Stimulated activated CD8-positive, alpha-beta memory T cell treated with anti-CD3 and anti-CD28 coated beads, Interleukin-15, amount 100 ng/mL, for 48 hours (primary cell): ENCODE measurements at places on chromosomes 4 and X.

- no peak for DNase-seq
Measured at GRCh38 chrX:110146521-110146920, 143.6 kb downstream of the TMEM164 start.

DNA sequence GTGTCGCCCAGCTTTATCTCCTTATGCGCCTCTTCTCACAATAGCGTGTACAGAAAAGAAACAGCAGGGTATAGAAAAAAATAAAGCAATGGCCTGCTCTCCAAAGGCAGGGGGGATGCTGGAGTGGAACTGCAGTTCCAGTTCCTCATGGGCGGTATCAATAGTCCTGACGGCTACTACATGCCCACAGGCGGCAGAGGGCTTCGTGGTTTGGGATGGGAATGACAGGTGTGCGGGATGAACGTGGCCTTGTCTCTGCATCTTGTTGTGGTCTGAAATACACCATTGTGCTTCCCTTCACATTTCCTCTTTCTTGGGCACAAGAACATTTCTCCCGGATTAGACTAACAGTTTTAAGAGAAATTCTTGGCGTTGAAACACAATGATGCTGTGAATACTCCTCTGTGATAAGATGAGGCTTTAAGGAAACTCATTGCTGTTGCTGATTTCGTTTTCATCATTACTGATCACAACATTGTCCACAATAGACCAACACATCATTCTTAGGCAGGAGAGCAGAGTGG, 124.1 kb upstream of the IGFBP7 start:
- DNase-seq = no peak

GRCh38 chr4:138935-139334, 14.6 kb downstream of the ZNF718 start:
- DNase-seq = no peak

GRCh38 chr4:40305328-40306170, 29.6 kb upstream of the CHRNA9 start:
- peak; percentile 63 for DNase-seq

- DNase-seq = no peak
Measured at GRCh38 chr4:152459326-152459725, 76.6 kb downstream of the FBXW7 start.

GRCh38 chrX:39324233-39324930, 523.1 kb downstream of the MID1IP1 start:
- no peak for DNase-seq

- DNase-seq = no peak
Measured at GRCh38 chrX:133090236-133090809, 6.6 kb downstream of the USP26 start.

GRCh38 chrX:40644176-40644575, 3.2 kb downstream of the CXorf38 start:
- no peak for DNase-seq

DNA sequence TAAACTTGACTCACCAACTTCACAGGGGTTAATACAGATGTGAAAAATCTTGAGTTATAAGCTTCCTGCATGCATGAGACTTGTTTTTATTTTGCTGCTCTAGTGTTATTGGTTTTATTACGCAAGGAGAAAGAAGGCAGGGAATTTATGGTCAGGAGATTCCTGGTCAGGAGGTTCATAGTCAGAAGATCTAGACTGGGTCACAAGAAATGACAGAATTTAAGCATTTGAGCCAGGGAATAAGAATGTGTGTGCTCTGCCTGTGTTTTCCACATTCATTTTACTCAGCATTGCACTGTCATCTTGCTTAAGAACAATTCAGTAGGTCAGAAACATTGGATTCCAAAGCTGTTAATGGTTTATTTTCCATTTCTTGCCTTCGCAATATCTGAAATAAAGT, 2522.1 kb downstream of the ARAP2 start:
- no peak for DNase-seq

- DNase-seq = no peak
Measured at GRCh38 chrX:54633641-54634040, 103.6 kb downstream of the GNL3L start.

DNA sequence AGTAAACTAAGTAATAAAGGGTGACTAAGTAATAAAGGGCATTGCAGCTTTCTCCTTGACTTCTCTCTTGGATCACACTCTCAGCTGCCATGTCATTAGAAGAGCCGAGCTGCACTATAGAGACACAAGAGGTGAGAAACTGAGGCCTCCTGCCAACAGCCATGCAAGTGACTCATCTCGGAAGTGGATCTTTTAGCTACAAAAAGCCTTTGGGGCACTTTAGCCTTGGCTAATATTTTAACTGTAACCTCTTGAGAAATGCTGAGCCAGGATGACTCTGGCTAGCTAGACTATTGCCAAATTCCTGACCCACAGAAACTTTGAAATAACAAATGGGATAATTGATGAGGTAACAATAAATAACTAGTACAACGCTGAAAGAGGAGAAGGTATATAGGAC, 1.5 kb upstream of the NEIL3 start:
- DNase-seq = no peak

GRCh38 chr4:101141855-101142254, 205.5 kb downstream of the PPP3CA start:
- DNase-seq = no peak

DNA sequence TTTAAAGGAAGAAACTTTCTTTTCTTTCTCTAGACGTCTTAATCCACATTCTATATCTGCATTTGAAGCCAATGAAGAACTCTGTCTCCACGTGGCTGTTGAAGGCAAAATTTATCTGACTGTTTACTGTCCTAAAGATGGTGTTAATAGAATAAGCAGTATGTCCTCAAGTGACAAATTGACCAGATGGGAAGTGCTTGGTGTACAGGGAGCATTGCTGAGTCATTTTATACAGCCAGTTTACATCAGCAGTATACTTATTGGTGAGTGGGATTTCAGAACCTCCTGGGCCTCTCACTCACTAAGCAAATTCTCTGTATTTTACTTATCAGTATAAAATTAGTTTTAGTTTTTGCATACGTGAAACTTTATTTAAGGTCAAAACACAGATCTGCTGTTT, 33.7 kb downstream of the ADAD1 start:
- DNase-seq = no peak

DNA sequence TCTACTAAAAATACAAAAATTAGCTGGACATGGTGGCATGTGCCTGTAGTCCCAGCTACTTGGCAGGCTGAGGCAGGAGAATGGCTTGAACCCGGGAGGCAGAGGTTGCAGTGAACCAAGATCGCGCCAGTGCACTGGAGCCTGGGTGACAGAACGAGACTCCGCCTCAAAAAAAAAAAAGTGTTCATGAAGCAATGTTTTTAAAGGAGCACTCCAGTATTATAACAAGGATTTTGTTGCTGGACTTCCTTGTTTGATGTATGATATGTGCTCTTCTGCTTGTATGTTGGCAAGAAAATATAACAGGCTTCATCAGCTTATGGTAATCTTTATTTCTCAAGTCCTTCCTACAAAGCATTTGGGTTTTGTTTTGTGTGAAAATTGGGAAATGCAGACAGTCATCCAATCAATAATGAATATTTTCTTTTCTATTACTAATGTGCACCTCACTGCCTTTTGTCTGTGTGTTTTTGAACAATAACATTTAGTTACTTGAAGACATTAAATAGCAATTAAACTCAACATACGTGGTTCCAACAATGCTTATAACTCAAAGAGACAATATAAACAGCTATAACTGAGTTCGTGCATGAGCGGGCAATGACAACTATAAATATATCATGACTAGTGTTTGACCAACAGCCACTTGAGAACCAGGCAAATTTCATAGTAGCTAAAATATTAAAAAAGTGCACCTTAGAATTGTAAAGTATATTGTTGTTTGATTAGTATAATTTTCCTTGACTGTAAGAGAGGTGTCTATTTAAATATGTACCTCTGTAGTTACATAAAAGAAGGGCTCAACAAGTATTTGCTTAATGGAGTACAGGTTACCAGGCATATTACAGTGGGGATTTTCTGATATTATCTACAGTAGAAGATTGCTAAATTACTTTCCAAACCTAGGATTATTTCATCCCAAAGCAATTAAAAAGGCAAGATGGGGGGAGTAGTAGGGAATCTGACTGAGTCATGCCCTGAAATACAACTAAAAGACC, 210.7 kb downstream of the PPP3CA start:
- no peak for DNase-seq

GRCh38 chrX:9383655-9384054, 81.2 kb upstream of the TBL1X start:
- no peak for DNase-seq

- DNase-seq = no peak
Measured at GRCh38 chr4:162201673-162202072, 37.9 kb upstream of the FSTL5 start.
